ENCODE measurements at places on chromosomes 1 and 21.

DNA sequence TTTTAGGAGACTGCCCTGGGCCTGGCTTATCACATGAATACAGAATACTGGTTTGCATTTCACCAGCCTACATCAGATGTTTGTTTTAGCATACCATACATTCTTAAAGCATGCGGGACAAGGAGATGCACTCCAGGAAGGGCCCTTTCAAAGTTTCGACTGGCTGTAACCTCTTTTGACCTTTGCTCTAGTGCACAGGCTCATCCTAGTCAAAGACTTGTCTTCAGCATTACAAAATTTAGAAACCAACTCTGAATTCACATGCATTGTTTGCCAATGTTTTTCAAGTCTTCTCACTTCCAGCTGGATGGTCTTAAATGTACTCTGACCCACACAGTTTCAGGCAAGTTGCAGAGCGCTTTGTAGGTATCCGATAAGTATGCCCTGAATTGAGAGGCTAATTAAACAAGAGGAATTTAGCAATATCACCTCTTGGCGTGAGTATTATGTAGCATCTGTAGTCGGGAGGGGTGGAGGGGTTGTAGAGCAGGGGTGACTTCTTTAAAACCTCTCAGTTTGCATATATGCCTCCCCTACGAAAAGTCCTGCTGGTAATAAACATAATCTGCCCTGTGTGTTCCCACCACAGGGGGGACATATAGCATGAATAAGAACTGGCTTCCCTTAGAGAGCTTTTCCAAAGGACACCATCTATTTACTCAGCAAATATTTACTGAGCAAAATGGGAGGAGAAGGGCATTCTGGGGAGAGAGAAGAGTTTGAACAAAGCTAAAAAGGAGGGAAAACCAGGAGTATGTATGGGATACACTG is 24.4 kb upstream of the AHCYL1 start:
- H3K36me3 ChIP-seq = no peaks in the 10 kb centered on the region
- DNase-seq = no peak
- no peak overlapping the region for H3K4me3 ChIP-seq
- H3K4me1 ChIP-seq = peaks cover 16% of the 10 kb centered on the region

DNA sequence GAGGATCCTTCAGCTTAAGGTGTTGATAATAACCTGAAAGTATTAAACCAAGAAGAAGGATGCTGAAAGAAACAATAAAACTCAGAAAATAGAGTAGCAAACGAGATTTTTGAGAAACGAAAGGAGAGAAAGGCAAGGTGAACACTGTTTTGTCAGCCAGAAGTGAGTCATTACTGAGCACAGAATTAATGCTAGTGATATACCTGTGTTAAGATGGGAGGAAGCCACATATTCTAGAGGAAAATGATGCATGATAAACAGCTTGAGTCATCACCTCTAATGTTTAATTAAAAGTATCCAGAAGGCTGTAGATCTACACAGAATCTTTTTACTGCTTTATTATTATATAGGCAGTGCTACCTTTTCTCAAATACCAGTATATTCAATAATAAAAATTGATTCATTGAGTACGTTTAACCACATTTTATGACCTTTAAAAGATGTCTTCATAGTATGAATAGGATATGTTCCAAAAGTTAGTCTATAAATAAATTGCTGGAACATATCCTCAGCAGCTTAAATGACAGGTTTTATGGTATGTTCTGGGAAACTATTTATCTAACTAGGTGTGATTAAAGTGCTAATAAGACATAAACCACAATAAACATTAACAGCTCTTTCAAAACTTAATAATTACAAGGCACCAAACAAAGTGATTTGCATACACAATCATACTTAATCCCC is 10.3 kb downstream of the SH3GLB1 start:
- H3K36me3 ChIP-seq = peaks cover 3% of the 10 kb centered on the region
- no peak for DNase-seq
- peaks cover 2% of the 10 kb centered on the region for H3K4me1 ChIP-seq
- no peaks in the 10 kb centered on the region for H3K27me3 ChIP-seq
- no peak overlapping the region for H3K27ac ChIP-seq

- peak overlapping the region; percentile 31 for H3K4me3 ChIP-seq
- H3K27ac ChIP-seq = peak overlapping the region; percentile 82
- peaks cover 88% of the 10 kb centered on the region for H3K4me1 ChIP-seq
- H3K36me3 ChIP-seq = peaks cover 79% of the 10 kb centered on the region
Measured at GRCh38 chr1:204463125-204464060, 31.2 kb downstream of the PIK3C2B start.

DNA sequence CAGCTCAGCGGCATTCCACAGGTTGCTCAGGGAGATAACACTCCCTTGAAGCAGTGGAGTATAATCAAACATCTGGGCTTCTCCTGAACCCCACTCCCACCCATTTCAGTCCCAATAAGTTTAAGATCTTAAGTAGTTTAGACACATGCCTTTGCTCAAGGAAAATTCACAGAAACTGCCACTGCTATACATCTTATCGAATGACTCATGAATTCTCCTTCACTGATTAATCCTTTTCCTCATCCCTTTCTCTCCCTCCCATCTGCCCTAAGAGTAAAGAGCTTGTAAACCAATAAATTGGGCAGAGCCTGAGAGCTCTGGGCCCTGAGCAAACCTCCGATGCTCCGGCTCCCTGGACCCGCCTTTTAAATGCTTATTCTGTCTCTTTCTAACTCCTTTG is 10.2 kb downstream of the VN1R5 start:
- no peak for DNase-seq
- H3K27ac ChIP-seq = no peak overlapping the region
- peaks cover 3% of the 10 kb centered on the region for H3K4me1 ChIP-seq
- peaks cover 7% of the 10 kb centered on the region for H3K36me3 ChIP-seq
- H3K27me3 ChIP-seq = no peaks in the 10 kb centered on the region

GRCh38 chr1:151547119-151547899 is 7.2 kb downstream of the TUFT1 start:
- peak; percentile 35 for DNase-seq
- H3K27me3 ChIP-seq = peaks cover 2% of the 10 kb centered on the region
- H3K4me3 ChIP-seq = peak overlapping the region; percentile 21
- peak overlapping the region; percentile 77 for H3K27ac ChIP-seq
- peaks cover 22% of the 10 kb centered on the region for H3K4me1 ChIP-seq

GRCh38 chr1:117719004-117719403 is 113.2 kb downstream of the TENT5C start:
- no peak for DNase-seq
- no peak overlapping the region for H3K27ac ChIP-seq
- peaks cover 13% of the 10 kb centered on the region for H3K36me3 ChIP-seq
- no peak overlapping the region for H3K4me3 ChIP-seq
